Iris pigment epithelial cell (primary cell): ENCODE measurements at places on chromosomes 11 and 22.

GRCh38 chr11:19379465-19379864 lies 138.7 kb upstream of the E2F8 start:
- DNase-seq: no peak

DNA sequence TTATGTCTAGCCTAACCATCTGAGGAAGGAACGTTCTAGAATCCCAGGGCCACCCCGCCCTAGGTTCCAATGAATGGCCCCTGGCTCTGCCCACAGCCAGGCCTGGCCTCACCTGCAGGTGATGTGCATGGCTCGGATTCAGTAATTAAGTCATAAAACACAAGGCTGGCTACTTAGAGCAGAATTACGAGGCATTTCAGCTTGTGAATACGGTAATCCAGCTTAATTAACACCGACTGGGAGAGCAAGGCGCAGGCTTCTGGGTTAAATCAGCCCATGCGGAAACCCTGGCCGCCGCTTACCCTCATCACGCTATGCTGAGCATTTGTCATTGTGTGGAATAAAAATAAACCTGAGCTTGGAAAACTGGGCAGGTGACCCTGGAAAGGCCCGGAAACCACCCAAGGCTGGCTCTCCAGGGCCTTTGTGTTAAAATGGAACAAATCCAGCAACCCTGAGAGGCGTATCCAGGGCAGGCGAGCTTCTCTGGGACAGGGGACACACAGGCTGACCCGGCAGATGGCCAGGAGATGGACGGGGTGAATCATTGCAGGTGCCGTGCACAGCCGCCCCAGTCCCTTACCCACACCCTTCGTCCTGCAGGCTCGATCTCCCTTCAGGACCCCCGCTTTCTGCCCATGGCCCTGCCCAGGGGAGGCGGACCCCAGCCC lies 220.2 kb downstream of the CTTN start:
- DNase-seq: no peak

GRCh38 chr11:95595973-95596489 lies 193.6 kb downstream of the FAM76B start:
- DNase-seq: peak; percentile 79

DNA sequence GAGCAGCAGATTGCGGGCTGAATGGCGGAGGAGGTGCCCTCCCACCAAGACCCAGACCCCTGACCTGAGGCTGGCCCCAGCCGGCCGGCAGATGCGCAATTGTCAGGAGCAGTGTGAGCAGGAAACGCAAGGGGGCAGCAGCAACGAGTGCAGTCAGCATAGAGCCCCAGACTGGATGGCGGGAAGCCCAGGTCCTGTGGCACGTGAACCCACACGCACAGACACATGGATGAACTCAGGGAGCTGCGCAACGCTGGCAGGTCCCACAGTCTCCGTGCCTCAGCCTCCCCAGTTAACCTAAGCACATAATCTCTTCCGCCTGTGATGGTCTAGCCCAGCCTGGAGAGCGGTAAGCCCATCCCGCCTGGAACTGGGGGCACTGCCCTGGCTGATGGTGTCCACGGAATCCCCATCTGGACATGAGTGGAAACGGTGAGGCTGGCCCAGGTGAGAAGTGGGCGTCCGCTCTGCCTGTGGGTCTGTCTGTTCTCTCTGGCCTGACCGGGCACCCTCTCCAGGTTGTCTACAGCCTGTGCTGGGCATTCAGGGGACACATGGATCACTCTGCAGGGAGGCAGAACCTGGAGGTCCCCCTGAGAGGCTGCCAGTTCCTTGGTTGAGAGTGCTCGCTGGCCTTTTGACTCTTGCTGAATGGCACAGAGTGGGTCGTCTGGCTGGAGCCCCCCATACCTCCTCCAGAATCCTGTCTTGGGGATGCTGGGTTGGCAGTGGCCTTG lies 626 bp upstream of the TBX10 start:
- DNase-seq: peak; percentile 54

DNA sequence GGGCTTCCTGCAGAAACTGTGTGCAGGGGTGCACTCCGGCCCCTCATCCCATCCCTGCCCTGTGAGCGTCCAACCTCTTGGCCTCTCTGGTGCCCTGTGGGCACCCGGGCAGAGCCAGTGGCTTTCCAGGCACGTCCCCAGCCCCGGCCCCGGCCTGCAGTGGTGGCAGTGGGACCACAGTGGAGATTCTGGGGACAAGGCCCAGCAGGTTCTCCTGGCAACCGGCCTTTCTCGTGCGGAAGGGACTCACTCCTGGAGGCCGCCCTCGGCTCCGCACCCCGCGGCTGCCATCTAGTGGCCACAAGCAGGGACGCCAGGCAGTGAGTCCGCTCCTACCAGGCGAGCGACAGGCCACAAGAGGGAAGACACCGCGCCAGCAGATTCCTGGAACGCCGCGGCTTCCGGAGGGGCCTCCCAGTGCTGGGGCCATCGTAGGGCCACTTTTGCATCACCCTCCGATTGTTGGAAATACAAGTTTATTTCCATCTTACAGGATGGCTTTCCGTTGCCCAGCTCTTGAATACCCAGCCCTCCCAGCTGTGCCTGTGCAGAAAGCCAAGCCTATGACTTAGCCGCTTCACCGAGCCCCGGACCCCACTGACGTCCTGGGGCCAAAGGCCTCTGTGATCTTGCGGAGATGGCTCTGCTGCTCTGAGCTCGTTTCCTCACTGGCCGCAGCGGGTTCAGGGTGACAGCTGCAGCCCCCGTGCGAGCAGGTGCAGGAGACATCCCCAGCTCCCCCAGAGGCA lies 357.3 kb downstream of the CTTN start:
- peak; percentile 51 for DNase-seq

DNA sequence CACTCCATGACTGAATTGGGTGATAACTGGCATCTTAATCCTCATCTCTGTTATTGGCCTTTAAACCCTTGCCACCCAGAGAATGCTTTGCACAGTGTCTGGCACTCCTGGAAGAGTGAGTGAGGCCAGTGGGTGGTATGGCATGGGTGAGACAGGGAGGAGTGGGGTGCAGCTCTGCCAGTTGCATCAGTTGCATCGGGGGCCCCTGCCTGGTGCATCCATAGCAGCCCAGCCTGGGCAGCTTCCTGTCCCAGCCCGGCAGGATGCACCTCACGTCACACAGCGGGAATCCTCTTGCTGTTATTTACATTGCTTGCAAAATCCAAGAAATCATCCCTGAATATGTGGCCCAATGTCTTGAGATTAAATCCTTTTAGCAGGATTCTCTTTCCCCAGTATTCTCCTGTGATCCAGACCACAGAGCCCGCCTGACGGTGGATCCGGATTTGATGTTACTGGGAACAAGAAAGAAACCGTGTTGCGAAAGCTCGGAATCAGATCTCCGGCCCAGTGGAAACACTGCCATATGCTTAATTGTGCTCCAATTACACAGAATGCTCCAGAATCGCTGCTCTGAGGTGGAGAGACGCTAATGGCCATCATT lies 37.6 kb upstream of the MN1 start:
- no peak for DNase-seq
